GM23338 (cell line): ENCODE measurements at places on chromosomes 4 and X. TPM values are rescaled to one million over a fixed set of nuclear protein-coding genes. Genes with fewer than 3 reads are reported as not detected.

Gene ADGRL3
- 9.0 and 9.7 TPM in 2 replicates for polyA plus RNA-seq

Gene IBSP
- polyA plus RNA-seq = not detected in 2 replicates

Gene MID2
- 0.31 and 0.84 TPM in 2 replicates for polyA plus RNA-seq

Gene MAGEC3
- polyA plus RNA-seq = 0.21 TPM in 1 of 2 replicates, not detected in the other

Gene WDFY3
- polyA plus RNA-seq = 6.3 and 8.0 TPM in 2 replicates

Gene NOP14
- 38.7 and 38.9 TPM in 2 replicates for polyA plus RNA-seq

DNA sequence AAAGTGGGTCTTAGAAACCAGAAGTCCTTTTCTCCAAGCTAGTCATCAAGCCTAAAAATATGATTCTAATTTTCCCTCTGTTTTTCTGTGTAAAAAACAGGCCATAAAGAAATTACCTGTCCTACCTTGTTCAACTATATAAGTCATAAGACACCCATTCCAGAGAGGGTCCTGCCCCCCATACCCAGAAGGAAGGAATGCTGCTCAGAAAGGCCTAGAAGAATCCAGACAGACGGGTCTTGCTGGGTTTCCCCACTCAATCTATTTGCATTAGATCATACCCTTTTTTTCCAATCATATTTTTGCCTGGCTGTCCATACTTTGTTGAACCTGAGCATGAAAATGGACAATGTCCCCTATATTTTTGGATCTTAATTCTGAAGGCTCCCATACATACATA, 16.3 kb upstream of the XAGE2 start:
- H3K4me3 ChIP-seq = no peak overlapping the region
- peaks cover 21% of the 10 kb centered on the region; the same call in 1 of the 2 replicates for H3K4me1 ChIP-seq
- H3K27ac ChIP-seq = no peak overlapping the region
- H3K36me3 ChIP-seq = no peaks in the 10 kb centered on the region
- no peaks in the 10 kb centered on the region for H3K27me3 ChIP-seq
- no peak for DNase-seq

- no peaks in the 10 kb centered on the region for H3K36me3 ChIP-seq
- peak within 1 kb of the TSS; percentile 97 for H3K4me3 ChIP-seq
Measured at GRCh38 chrX:1452516-1453394, at the start of gene ASMTL. Gene ASMTL, minus strand, starts transcription at chrX:1452909. Its CDS starts 69 bp downstream, at chrX:1452840.

DNA sequence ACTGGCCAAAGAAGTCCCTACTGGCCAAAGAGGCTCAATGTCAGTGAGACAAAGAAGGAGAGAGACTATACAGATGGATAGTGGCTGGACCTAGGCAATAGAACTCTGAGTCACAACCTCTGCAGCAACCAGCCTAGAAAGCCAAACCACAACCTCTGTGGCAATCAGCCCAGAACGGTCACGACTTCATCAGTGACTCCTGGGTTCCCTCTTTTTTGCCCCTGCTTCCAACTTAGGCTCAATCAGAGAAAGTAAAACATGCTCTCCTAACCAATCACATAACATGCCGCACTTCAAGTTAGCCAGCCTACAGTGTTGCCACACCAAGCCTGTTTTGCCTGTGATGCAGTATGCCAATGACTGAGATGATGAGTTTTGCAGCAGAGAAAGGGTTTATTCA, 203.4 kb downstream of the ANAPC10 start:
- no peak overlapping the region for H3K4me3 ChIP-seq
- H3K4me1 ChIP-seq = no peaks in the 10 kb centered on the region
- no peaks in the 10 kb centered on the region for H3K36me3 ChIP-seq
- no peak overlapping the region for H3K27ac ChIP-seq
- H3K27me3 ChIP-seq = no peaks in the 10 kb centered on the region

GRCh38 chrX:123085311-123085940, 98.7 kb upstream of the GRIA3 start:
- DNase-seq = peak; percentile 74
- H3K4me1 ChIP-seq = peaks cover 8% of the 10 kb centered on the region; the same call in 1 of the 2 replicates
- H3K27ac ChIP-seq = no peak overlapping the region

DNA sequence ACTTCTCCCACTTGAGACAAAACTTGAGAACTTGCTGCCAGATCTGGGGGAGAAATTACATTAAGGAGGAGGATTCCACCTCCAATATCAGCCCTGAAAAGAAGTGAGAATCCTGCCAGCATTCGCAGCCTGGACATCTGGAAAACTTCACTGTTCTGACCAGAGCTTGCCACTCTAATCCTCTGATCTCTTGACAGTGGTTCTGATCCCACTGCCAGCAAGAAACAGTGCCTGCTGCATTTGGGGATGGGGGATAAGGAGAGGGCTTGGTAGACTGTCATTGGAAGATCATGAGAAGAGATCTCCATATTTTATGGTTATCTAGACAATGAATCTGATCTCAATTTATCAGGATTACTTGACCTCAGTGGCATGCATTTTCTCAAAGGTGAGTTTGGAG, 49.8 kb upstream of the TMEM33 start:
- no peak overlapping the region for H3K27ac ChIP-seq
- H3K27me3 ChIP-seq = peaks cover 73% of the 10 kb centered on the region
- no peak overlapping the region for H3K4me3 ChIP-seq
- DNase-seq = no peak
- no peaks in the 10 kb centered on the region for H3K36me3 ChIP-seq
- peaks cover 9% of the 10 kb centered on the region for H3K4me1 ChIP-seq

- DNase-seq = no peak
- H3K27ac ChIP-seq = no peak overlapping the region
- H3K4me1 ChIP-seq = no peaks in the 10 kb centered on the region
- H3K27me3 ChIP-seq = no peaks in the 10 kb centered on the region
- no peaks in the 10 kb centered on the region for H3K36me3 ChIP-seq
Measured at GRCh38 chrX:39519030-39519488, 578.7 kb downstream of the BCOR start.

GRCh38 chr4:147793569-147794313, 61.9 kb downstream of the ARHGAP10 start:
- DNase-seq = no peak
- no peak overlapping the region for H3K27ac ChIP-seq
- H3K4me1 ChIP-seq = peaks cover 7% of the 10 kb centered on the region; the same call in 1 of the 2 replicates
- H3K4me3 ChIP-seq = no peak overlapping the region
- no peaks in the 10 kb centered on the region for H3K36me3 ChIP-seq

GRCh38 chr4:186910385-186910784, 186.7 kb upstream of the FAT1 start:
- no peak for DNase-seq
- H3K4me3 ChIP-seq = no peak overlapping the region
- H3K27ac ChIP-seq = no peak overlapping the region
- no peaks in the 10 kb centered on the region for H3K36me3 ChIP-seq

DNA sequence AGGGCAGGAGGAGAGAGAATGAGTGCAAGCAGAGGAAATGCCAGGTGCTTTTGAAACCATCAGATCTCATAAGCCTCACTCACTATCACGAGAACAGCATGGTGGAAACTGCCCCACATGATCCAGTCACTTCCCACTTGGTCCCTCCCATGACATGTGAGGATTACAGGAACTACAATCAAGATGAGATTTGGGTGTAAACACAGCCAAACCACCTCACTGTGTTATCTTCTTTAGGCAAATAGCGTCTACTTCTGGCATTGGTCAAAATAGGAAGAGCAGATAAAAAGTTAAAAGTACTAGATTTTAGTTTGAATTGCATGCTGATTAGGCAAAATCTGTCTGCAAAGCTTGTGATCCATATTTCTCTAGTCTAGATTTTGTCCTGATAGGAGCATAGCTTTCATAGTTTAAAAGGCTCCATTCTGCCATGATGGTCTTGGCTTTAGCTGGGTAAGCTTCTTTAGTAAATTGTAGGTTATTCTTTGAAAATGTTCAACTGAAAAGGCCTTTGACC, 267.5 kb downstream of the NKX6-1 start:
- DNase-seq = no peak
- H3K27me3 ChIP-seq = no peaks in the 10 kb centered on the region
- no peak overlapping the region for H3K4me3 ChIP-seq
- H3K36me3 ChIP-seq = no peaks in the 10 kb centered on the region
- H3K4me1 ChIP-seq = no peaks in the 10 kb centered on the region
- H3K27ac ChIP-seq = no peak overlapping the region

DNA sequence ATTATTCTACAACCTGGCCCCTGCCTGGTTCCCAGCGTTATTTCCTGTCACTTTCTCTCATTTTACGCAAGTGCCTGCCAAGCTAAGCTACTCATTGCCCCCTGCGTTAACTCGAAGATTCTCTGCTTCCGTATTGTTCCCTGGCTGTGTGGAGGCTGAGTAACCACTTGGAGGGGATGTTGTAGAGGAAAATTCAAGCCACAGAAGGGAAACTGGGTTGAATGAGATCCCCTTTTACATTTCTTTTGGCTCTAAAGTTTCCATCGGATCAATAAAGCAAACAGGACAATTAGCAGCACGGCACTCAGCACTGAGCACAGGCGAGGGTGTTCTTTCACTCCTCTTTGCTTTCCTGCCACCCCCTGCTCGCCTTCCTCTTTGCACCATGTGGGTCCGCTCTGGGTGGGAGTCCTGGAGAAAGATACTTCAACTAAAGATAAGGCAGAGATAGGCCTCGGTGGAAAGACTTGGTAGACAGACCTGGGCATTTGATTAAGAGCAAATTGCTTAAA, 4.2 kb upstream of the TMSB4X start:
- peak; percentile 70 for DNase-seq
- H3K4me3 ChIP-seq = no peak overlapping the region
- H3K27ac ChIP-seq = peak overlapping the region; percentile 89
- H3K4me1 ChIP-seq = no peaks in the 10 kb centered on the region

DNA sequence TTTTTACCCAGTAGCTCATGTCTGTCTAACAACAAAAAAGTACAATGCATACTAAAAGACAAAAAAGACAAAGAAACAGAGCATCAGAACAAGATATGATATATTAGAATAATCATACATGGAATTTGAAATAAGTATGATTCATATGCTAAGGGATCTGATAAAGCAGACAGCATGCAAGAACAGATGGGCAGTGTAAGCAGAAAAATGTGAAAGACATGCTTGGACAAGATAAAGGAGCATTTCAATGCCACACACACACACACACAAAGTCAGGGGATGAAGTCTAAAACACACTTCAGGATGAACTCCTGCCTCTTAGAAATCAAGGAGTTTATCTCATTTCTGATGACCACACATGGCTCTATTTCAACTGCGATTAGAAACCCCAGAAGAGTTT, 649.6 kb upstream of the NDST4 start:
- H3K4me1 ChIP-seq = no peaks in the 10 kb centered on the region
- no peak for DNase-seq
- no peaks in the 10 kb centered on the region for H3K36me3 ChIP-seq
- no peak overlapping the region for H3K27ac ChIP-seq
- no peaks in the 10 kb centered on the region for H3K27me3 ChIP-seq

- H3K4me3 ChIP-seq = no peak overlapping the region
- H3K27me3 ChIP-seq = no peaks in the 10 kb centered on the region
- H3K4me1 ChIP-seq = no peaks in the 10 kb centered on the region; the same call in 1 of the 2 replicates
- no peak for DNase-seq
- H3K27ac ChIP-seq = no peak overlapping the region
Measured at GRCh38 chr4:81687471-81687870, 215.8 kb upstream of the RASGEF1B start.

- DNase-seq = no peak
- peak overlapping the region; percentile 28; the same call in 1 of the 2 replicates for H3K27ac ChIP-seq
- peaks cover 36% of the 10 kb centered on the region for H3K4me1 ChIP-seq
- H3K27me3 ChIP-seq = peaks cover 9% of the 10 kb centered on the region
- peak overlapping the region; percentile 25 for H3K4me3 ChIP-seq
- no peaks in the 10 kb centered on the region; the same call in 1 of the 2 replicates for H3K36me3 ChIP-seq
Measured at GRCh38 chrX:1172496-1172895, 40.0 kb downstream of the CRLF2 start.

GRCh38 chrX:1535241-1536041, 1.5 kb downstream of the P2RY8 start:
- no peak for DNase-seq
- H3K27me3 ChIP-seq = no peaks in the 10 kb centered on the region
- H3K4me1 ChIP-seq = no peaks in the 10 kb centered on the region

GRCh38 chr4:110294165-110294564, 95.8 kb upstream of the ELOVL6 start:
- DNase-seq = no peak
- H3K4me1 ChIP-seq = peaks cover 4% of the 10 kb centered on the region; the same call in 1 of the 2 replicates
- H3K27ac ChIP-seq = no peak overlapping the region
- no peaks in the 10 kb centered on the region for H3K36me3 ChIP-seq
- H3K4me3 ChIP-seq = no peak overlapping the region
